Activated T-helper 1 cell treated with anti-CD3 and anti-CD28 coated beads, Interleukin-2, amount 50 U/mL, for 16 hours (primary cell): ENCODE measurements at places on chromosomes 16 and 17.

- no peak for DNase-seq
Measured at GRCh38 chr16:61897657-61898056, 138.6 kb downstream of the CDH8 start.

DNA sequence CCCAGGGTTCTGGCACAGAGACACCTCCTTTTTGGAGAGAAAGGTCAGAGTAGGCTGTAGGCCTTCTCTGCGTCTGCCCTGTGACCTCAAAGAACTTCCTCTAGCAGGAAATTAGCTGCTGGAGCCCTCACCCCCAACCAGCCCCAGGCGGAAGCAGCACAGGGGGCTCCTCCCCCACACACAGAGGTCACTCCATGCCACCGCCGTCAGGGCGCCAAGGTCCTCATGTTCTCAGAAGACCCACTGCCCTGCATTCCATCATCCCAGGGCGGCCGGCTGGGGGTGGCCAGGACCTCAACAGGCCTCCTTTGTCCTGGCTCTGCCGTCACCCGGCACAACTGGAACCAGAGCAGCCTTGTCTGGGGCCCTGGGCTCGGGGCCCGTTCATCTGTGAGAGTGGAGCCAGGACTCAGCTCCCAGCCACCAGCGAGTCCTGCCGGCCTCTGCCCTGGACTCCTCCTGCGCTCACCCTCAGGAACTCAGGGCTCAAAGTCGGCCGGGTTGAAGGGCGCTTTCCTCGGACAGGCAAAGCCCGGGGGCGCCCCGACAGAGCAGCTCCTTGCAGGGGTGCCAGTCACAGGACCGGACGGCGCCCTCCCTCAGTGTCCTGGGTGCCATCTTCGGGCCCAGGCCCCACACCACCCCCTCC is 1.2 kb downstream of the TMC6 start:
- DNase-seq: peak; percentile 56

DNA sequence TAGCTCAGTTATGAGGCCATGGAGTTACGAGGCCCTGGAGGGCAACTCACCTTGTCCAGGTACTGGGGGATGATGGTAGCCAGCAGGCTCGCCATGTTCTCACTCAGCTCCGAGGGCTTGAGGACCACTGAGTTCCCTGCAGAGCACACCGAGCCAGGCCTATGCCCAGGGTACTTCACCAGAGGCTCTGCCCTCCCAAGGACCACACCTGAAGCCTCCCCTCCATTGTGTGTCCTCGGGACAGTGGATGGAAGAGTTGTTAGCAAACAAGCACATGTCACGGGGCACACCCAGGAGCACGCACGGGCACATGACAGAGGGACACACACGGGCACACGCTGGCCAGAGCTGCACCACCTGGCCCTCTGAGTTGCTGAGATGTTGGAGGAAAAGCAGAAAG is 5.6 kb downstream of the ALDH3A1 start:
- DNase-seq: no peak

- no peak for DNase-seq
Measured at GRCh38 chr17:31067691-31068184, 27.0 kb upstream of the NF1 start.

- no peak for DNase-seq
Measured at GRCh38 chr17:14331225-14331981, 30.5 kb downstream of the HS3ST3B1 start.

DNA sequence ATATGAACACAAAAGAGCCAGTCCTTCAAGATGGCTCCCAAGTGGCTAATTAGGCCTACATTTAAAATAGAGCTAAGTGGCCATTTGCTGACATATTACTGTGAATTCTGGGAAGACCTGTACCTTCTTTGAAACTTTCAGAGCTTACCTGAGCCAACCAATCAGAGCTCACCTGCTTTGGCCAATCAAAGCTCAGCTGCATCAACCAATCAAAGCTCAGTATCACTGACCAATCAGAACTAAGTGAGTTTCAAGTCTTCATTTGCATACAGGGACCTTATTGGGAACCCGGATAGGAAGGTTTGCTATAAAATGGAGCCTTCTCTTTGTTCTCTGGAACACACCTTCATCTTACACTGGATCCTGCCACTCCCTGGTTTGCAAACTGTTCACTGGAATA is 63.7 kb downstream of the FOXL1 start:
- no peak for DNase-seq

GRCh38 chr17:67672592-67673335 is 45.0 kb upstream of the NOL11 start:
- DNase-seq: no peak

DNA sequence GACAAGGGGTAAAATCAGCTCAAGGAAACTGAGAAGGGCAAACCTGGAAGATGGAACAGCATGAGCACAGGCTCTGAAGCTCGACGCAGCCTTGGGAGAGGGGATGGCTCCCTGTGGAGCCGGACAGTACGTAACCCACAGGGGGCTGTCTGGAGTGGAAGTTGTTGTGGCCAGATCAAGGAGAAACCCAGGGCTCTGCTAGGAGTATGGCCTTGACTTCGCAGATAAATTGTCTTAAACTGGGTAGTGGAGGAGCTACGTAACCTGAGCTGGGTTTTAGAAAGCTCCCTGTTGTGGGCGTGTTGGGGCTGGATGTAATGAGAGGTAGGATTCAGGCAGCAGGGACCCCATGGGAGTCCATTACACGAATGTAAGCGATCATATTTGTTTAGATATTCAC is 25.5 kb upstream of the AXIN2 start:
- no peak for DNase-seq

DNA sequence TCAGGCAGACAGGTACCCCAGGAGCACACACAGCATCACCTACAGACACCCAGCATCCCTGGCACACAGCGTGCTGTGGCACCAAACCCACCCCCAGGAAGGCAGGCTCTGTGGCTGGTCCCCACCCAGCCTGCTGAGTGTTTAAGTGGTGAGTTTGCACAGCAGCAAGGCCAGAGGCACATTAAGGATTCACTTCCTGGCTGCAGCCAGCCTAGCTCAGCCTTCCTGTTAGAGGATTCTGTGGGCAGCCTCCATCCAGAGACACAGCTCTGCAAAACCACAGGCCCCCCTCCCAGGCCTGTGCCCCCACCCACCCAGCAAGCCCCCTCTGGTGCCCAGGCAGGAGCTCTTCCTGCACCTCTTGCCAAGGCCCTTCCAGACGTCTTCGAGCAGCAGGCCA is 36.1 kb upstream of the PHB1 start:
- DNase-seq: no peak

GRCh38 chr17:35175638-35176415 is 18.4 kb downstream of the SLC35G3 start:
- no peak for DNase-seq

DNA sequence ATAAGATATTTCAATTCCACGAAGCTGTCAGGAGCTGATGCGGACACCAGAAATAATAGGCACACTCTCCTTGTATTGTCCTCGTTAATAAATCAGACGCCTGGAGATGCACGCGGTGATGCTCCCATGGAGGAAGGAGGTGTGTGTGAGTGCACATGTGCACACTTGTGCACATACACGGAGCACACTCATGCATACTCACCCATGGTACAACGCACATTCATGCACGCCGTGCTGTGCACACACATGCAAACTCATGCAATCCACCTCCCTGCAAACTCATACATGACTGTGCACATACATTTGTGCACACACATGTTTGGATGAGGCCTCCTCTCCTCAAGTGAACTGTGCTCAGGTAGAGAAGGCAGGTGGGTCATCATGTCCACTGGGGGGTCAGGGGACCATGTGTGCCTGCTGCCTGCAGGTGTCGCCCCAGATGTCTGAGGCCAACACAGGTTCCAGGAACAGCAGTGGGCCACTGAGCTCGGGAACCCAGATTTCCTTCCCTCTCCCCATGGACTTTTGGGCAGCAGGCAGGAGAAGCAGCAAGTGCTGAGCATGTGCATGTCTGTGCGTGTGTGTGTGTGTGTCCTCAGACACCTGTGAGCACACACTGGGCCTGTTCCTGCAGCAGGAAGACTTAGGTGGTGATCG is 165.3 kb downstream of the SDK2 start:
- no peak for DNase-seq

- no peak for DNase-seq
Measured at GRCh38 chr17:74337834-74338500, 11.9 kb downstream of the KIF19 start.

GRCh38 chr16:2511128-2511800 is 2.5 kb upstream of the ATP6V0C start:
- DNase-seq: no peak

DNA sequence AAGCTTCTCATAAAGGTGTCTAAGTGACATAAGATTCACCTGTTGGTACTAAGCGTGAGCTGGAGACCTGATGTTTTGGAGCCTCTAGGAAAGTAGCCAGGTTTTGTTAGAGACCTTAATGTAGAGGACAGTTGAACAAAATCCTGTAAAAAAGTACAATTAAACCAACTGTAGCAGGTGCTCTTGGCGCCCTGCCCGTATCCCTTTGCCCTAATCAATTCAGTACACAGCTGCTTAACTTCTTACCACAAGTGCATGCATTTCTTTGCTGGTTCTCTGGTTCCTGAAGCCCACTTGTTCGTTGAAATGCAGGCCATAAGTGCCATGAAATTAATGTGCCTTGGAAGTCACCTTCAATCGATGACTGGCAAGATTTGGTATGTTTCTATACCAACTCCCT is 24.4 kb downstream of the GLP2R start:
- no peak for DNase-seq

- DNase-seq: no peak
Measured at GRCh38 chr17:35793257-35793656, 2.2 kb downstream of the MMP28 start.

DNA sequence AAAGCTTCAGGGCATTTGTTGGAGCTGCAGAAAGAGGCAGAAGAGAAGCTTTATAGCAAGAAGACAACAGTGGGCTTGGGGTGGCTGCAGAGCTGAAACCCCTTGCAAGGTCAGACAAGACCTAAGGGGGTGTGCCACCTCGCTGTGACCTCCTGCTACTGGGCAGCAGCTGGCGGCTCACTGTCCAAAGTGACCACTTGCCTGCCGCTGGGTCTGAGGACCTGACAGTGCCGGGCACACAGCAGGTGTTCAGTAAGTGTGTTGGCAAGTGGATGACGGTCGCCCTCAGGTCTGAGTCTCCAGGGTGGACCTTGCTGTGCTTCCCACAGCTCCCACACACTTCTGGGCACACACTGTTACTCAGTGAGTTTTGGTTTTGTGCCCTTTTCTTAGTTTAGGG is 336.5 kb downstream of the C16orf95 start:
- DNase-seq: no peak

- DNase-seq: no peak
Measured at GRCh38 chr17:8122924-8123694, 797 bp downstream of the HES7 start.

GRCh38 chr17:81914103-81914850 is 3.1 kb upstream of the PCYT2 start:
- DNase-seq: no peak

DNA sequence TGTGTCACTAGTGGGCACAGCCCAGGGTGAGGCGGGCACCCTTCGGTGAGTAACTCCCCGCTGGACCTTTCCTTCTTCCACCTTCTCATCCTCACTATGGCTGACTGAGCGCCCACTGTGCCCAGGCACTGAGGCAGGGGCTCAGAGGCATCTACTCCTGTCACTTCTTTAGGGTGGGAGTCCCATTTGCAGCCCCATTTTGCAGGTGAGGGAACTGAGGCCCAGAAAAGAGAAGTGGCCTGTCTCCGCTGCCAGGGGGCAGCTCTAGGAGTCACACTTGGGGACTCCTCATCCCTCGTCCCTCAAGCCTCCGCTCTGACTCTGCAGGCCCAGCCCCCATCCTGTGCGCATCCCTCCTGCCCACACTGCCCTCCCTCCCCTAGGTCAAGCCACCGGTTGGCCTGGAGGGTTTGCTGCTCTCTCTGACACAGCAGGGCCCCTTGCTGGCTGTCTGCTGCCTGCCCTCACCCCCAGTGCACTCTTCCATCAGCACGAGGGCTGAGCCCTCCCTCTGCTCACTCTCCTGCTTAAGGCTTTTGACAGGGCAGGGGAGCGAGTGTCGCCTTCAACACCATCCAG is 62.4 kb downstream of the CNGB1 start:
- DNase-seq: no peak

GRCh38 chr17:72422505-72423285 is 301.9 kb downstream of the SOX9 start:
- no peak for DNase-seq

GRCh38 chr17:7894866-7895265 is 6.3 kb downstream of the CHD3 start:
- no peak for DNase-seq

GRCh38 chr17:48011405-48012150 is 26.0 kb downstream of the COPZ2 start:
- DNase-seq: no peak

GRCh38 chr17:49968405-49969133 is 421 bp upstream of the DLX4 start:
- DNase-seq: peak; percentile 19

GRCh38 chr16:48378836-48379235 is 6.4 kb downstream of the SIAH1 start:
- DNase-seq: no peak

- peak; percentile 42 for DNase-seq
Measured at GRCh38 chr16:29029168-29029994, 44.5 kb downstream of the LAT start.

DNA sequence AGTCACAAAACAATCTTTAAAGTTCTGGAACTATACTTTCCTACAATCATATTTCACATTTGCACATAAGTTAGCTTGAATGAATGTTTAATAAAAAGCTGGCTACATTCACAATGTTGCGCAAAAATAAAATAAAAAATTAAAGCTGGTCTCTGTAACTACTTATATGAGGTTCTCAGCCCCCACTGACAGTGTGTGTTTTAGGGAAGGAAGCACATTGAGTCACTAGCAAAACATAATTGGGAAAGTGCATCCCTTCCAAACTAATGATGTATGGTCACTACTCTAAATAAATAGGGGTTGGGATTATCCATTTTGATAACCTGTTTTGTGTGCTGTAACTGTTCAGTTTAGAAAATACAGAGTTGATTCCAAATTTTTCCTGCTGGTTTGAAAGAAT is 251.9 kb downstream of the IRX3 start:
- DNase-seq: no peak

DNA sequence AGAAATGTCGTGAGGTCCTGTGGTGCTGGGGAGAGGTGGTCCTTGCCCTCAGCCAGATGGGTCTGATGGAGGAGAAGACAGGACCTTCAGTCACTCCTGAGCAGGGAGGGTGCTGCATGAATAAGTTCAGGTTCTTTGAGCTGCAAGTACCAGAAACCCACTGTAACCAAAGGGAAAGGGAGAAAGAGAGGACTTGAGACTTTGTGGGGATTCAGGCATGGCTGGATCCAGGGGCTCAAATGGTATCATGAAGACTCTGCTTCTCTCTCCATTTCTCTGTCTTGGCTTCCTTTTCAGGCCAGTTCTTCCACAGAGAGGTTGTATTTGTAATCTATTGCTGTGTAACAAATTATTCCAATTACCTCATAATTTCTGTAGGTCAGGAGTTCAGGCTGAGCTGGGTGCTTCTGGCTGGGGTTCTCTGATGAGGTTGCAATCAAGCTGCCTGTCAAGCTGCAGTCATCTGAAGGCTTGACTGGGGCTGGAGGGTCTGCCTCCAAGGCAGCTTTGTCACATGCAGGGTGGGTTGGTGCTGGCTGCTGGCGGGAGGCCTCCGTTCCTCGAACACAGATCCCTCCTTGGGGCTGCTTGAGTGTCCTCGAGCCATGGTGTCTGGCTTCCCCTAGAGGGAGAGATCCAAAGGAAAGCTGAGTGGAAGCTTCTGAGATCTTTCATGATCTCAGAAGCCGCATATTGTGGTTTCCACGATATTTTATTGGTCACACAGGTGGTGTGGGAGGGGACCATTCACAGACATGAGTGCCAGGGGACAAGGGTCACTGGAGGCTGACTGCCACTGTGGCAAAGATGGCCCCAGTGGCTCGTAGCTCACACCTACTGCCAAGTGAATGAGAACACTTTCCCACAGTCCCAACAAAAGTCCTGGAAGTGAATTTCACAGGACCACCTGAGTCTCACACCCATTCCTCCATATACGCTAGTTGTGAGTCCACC is 5.9 kb upstream of the ADCY7 start:
- no peak for DNase-seq

- no peak for DNase-seq
Measured at GRCh38 chr17:39236981-39237441, 11.3 kb upstream of the STAC2 start.
